ENCODE measurements at places on chromosomes 16 and 17. TPM values are rescaled to one million over a fixed set of nuclear protein-coding genes. Genes with fewer than 3 reads are reported as not detected.
A peak's percentile ranks its signal among the peaks of the same experiment; 100 is the strongest.

The ADAMTS18 gene
- total RNA-seq, result not detected

DNA sequence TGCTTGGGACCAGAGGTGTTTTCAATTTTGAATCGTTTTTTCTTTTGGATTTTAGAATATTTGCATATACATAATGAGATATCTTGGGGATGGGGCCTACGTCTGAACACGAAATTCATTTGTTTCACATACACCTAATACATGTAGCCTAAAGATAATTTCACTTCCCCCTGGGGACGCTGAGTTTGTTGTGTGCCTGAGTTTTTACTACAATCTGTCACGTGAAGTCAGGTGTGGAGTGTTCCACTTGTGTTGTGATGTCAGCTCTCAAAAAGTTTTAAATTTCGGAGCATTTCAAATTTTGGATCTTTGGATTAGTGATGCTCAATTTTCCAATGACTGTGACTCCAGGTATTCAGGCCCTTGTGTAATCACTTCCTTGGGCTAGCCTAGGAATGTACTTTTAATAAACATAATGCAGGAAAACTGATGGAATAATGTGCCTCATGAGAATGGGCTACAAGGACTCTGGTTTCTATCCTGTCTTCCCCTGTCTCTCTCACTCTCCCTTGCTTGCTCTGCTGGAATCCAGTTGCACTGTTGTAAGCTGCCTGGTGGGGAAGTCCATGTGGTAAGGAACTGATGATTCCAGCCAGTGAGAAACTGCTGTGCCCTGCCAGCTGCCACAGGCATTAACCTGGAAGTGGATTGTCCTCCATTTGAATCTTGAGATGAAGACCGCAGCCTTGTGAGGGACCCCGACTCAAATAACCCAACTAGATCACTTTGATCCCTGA is 403.8 kb downstream of the SHISA9 start:
- DNase-seq, result no peak

GRCh38 chr16:12337871-12338655 is 361.5 kb downstream of the SNX29 start:
- DNase-seq, result no peak

DNA sequence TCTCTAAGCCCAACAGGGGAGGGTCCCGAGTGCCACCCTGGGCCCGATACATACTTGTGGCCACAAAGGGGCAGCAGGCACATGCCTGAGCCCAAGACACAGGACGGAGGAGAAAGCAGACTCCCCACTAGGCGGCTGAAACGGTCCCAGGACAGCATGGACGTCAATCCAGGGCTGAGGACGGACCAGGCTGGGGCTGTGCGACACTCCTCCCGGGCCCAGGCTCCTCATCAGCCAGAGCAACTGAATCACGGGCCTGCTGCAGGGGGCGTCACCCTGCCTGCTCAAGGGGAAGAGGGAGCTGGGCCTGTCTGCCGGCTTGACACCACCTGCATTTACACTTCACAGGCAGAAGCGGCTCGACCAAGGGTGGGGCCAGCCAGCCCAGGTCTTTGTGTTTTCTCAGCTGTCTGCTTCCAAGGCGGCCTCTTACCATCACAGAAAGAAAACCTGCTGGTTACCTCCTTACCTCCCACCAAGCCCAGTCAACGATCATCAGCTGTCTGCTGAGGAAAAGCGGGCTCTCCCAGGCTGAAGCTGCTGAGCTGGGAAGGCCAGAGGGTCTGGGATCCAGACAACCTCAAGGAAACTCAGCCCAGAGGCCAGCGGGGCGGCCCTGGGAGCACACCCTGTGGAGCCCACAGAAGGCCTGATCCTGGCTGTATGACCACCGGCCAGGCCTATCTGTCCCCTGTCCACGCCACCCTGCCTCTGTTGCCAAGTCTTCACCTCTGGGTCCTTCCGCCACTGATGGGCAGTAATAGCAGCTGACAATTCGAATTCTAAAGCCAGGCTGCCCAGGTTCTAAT is 26.4 kb downstream of the KIFC3 start:
- DNase-seq, result no peak

- DNase-seq, result no peak
Observed at GRCh38 chr17:17667947-17668346, 13.3 kb upstream of the RAI1 start.

The TBC1D3H gene
- total RNA-seq, result not detected

DNA sequence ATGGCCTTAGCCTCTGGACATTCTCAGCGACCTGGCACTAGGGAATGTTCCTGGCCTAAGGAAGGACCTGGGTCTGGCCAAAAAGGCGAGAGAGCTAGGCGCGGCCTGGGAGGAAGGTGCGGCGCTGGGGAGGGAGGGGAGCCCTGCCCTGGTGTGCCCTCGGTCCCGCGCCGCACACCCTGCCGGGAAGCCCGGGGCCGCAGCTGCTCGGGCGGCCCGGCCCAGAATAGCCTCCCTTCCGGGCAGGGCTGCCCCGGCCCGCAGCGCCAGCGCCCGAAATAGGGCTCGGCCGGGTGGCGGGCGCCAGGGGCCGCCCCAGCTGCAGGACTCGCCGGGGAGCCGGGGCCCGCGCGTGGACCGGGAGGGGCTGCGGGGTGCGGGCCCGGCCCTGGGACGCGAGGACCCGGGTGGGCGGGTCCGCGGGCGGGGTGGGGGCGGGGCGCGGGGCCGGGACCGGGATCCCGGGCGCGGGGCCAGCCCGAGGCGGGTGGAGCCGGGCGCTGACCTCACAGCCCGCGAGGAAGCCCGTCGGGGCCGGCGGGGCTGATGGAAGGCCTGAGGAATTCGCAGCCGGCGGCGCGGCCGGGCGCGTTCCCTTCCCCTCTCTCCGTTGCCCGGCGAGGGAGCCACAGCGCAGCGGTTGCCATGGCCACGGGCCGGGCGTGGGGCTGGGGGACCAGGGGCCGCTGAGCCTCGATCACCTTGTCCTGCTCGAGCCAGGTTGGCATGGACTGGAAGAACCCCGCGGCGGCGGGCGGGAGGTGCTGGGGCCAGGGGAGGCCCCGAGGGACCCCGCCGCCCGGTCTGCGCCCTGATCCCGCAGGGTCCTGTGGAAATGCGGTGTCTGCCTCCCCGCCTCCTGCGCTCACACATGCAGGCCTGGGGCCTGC is 18.1 kb downstream of the SOCS3 start:
- no peak for DNase-seq

GRCh38 chr17:13311306-13311705 is 290.4 kb downstream of the HS3ST3A1 start:
- DNase-seq, result no peak

- no peak for DNase-seq
Observed at GRCh38 chr16:81863630-81864352, 84.7 kb downstream of the PLCG2 start.

The MYADML2 gene
- total RNA-seq, result not detected

DNA sequence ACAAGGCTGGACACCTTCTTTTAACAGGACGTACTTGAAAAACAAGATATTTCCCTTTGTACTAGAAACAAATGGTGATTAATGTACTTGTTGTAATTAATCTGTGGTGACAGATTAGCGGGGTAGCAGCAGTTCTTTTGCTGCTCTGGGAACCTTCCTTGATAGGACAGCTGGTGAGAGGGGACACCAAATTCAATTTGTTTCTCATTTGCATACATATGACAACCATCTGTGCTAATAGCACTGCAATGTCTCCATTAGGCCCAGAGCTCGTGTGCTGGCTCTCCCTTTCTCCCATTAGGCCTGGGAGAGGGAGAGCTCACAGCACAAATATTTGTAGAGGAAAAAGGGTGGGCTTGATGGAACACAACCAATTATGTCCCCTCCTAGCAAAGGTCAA is 221.0 kb upstream of the HS3ST3A1 start:
- DNase-seq, result no peak

DNA sequence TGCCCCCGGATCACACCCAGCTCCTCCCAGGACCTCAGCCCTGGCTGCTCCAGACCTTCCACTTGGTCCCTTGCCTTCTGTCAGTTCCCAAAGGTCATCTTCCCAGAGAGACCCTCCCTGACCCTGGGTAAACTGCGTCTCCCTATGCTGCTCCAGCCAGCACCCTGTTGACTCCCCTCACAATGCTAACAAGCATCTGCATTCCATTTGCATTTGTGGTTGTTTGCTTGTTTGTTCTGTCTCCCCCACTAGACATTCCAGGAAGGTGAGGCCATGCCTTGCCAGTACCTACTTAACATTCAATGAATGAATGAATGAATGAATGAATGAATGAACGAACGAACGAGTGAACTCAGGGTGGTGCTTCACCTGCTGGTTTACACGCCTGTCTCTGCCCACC is 171.2 kb downstream of the WSCD1 start:
- DNase-seq, result no peak

DNA sequence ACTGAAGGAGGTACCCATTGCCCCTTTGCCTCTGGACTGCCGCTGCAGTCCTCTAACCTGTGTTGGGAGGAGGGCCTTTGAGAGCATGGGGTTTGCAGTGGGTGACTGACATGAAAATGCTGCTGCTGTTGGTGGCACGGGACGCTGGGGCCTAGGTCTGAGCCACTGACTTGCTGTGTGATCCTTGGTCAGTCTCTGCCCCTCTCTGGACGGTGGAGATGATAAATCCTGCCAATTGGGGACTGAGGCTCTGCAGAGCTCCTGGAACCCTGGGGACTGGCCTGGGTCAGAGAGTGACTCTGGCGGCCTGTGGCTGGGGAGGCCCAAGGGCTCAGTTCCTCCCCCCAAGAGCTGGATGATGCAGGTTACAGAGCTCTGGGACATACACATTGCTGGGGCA is 6.1 kb upstream of the PYDC1 start:
- DNase-seq, result no peak

DNA sequence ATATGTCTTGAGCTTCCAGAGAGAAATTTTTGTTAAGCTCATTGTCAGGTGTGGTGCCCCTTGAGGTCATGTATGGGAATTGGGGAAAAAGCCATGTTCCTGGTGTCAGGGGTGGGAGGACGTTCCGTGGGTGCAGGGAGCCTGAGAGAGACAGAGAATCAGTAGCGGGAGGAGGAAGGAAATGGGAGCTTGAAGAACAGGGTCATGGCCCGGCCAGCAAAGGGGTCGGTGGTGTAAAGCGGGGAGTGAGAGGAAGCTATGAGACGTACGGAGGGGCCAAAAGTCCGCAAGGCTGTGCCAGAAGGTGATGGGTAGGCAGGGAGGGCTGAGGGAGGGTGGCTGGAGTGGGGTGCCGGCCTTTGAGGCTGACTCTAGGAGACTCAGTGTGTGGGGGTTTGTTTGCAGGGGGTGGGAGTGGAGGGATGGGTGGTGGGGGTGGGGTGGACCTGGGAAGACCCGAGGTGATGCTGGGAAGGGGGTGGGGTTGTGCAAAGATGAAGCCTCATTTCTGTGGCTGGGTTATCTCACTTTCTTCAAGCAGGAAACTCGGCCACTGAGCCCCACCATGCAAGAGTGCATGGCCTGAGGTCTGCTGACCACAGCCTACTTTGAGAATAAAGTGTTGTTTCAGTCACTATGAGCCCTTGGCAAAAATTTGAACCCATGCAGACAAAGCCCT is 63.6 kb downstream of the PLCG2 start:
- no peak for DNase-seq

- peak; percentile 43 for DNase-seq
Observed at GRCh38 chr17:29929006-29929532, 959 bp downstream of the SSH2 start.

The AANAT gene
- not detected for total RNA-seq

- no peak for DNase-seq
Observed at GRCh38 chr17:42345396-42346073, 42.7 kb downstream of the STAT3 start.

GRCh38 chr17:56085576-56086267 is 67.6 kb upstream of the ANKFN1 start:
- no peak for DNase-seq

DNA sequence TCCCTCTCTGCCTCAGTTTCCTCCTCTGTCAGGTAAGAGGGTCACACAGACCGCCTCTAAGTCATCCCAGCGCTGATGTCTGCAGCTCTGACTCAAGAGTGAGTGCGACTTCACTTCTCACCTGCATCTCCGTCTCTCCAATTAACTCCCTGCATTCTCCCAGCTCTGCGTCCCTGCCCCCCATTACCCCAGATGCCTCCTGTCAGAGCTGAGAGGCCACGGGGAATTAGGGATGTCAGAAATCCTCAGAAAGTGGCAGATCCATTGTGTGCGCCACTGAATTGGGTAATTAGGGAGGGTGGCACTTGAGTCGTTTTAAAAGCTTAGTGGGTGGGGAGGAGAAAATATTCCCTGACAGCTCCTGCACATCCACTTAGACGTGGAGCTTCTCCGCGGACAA is 885.4 kb upstream of the EEF2KMT start:
- DNase-seq, result no peak

GRCh38 chr17:50447870-50448595 is 20.6 kb downstream of the CHAD start:
- DNase-seq, result no peak

DNA sequence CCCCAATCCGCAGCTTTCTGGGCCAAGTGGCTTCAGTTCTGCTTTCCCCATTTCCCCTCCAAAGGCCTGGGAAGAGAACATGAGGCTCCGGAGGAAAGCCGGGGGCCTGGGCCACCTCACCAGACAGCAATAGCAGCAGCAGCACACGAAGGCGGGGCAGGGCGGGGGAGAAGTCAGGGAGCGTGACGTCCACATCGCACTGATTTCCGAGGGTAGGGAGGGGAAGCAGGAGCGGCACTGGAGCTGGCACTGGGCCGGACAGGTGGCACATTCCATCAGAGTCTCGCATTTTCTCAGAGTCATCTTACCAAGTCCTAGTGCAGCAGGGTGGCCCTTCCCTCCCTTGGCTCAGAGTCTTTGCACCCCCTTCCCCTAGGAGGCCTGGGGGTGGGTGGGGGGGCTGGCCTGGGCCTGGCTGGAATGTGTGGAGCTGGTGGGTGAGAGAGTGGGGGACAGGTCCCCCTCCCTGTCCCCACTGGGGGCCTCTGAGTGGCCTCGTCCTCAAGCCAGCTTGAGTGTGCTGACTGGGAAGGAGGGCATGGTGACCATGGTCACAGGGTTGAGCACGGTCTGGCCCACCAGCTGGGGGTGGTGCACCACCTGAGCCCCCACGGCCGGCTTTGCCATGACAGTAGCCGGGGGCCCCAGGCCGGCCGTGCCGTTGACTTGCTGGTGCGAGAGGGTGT is 14.3 kb downstream of the MNT start:
- no peak for DNase-seq

GRCh38 chr16:74469946-74470478 is 48.7 kb upstream of the CLEC18B start:
- DNase-seq, result no peak

GRCh38 chr17:47733047-47733673 is at the start of gene TBX21:
Gene TBX21, plus strand, starts transcription at chr17:47733236. Its CDS starts 219 bp downstream, at chr17:47733455.
- DNase-seq, result peak; percentile 90

The PGAP6 gene
- 85.2 TPM for total RNA-seq
